ENCODE measurements at places on chromosomes 2 and 18. TPM values are rescaled to one million over a fixed set of nuclear protein-coding genes. Genes with fewer than 3 reads are reported as not detected.

The NPPC gene
- total RNA-seq, result not detected

DNA sequence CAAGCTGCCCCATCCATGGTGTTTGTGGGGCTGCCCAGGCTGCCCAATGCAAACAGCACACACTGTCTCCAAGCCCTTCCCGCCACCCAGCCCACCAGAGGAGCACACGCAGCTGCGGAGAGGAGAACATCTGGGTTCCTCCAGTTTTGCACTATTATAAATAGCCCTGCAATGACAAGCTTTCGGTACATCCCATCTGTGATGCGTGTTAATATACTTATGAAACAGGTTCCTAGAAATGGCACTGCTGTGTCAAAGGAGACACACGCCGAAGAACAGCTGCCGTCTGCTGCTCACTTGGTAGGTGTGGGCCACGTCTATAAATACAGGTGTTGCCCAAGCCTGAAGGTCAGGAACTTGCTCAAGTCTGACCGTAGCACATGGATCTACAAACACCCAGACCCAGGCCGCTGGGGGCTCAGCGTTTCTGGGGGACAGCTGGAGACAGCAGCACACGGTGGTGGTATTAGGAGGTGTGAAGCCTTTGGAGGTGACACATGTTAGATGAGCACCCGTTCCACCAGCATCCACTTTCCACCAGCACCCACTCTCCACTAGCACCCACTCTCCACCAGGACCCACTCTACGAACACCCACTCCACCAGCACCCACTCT lies 34.3 kb downstream of the PXDN start:
- H3K27ac ChIP-seq, result no peak overlapping the region
- no peak for DNase-seq
- H3K27me3 ChIP-seq, result peaks cover 57% of the 10 kb centered on the region
- H3K36me3 ChIP-seq, result no peaks in the 10 kb centered on the region
- no peaks in the 10 kb centered on the region for H3K4me1 ChIP-seq

- peaks cover 17% of the 10 kb centered on the region for H3K4me1 ChIP-seq
- no peaks in the 10 kb centered on the region for H3K27me3 ChIP-seq
- H3K4me3 ChIP-seq, result no peak overlapping the region
- H3K36me3 ChIP-seq, result peaks cover 26% of the 10 kb centered on the region
- no peak overlapping the region for H3K27ac ChIP-seq
Measured at GRCh38 chr2:48510329-48510728, 19.6 kb upstream of the STON1 start.

DNA sequence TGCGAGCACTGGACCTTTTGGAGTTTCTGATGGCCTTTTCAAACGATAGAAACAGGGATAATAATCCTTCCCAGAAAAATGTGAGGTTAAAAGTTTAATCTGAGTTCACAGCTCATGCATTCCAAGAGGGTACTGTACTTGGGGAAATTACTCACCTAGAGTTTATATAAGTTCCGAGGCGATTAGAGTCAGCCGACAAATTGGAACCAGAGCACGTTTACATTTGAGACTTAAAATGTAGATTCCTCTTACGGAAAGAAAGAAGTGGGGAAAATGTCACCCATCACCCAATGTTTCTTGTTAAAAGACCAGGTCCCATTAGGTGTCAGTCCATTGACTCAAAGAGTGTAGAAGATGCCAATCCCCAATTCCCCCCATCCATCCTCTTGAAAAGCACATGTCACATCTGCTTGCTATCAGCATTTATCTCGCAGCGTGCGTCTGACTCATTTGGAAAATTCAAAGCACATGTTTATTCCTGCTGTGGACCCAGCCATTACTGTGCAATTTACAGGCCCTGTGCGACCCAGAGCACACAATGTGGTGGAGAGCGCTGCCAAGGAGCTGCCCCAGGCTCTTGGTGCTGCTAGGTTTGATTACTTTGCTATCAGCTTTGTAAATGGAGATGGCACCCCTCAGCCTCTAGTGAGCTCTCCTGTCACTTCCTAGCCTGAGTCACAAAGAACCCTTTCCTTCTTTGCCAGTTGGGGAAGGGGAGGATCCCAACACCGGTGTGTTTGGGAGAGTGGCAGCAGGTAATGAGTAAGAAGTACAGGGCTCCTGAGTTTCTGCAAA lies 104.8 kb downstream of the COLEC12 start:
- no peaks in the 10 kb centered on the region for H3K4me1 ChIP-seq
- DNase-seq, result no peak
- no peak overlapping the region for H3K27ac ChIP-seq
- H3K27me3 ChIP-seq, result no peaks in the 10 kb centered on the region
- no peaks in the 10 kb centered on the region for H3K36me3 ChIP-seq

- H3K4me1 ChIP-seq, result peaks cover 10% of the 10 kb centered on the region
- no peak overlapping the region for H3K27ac ChIP-seq
- H3K27me3 ChIP-seq, result no peaks in the 10 kb centered on the region
Measured at GRCh38 chr2:144166743-144167142, 353.2 kb downstream of the ZEB2 start.

DNA sequence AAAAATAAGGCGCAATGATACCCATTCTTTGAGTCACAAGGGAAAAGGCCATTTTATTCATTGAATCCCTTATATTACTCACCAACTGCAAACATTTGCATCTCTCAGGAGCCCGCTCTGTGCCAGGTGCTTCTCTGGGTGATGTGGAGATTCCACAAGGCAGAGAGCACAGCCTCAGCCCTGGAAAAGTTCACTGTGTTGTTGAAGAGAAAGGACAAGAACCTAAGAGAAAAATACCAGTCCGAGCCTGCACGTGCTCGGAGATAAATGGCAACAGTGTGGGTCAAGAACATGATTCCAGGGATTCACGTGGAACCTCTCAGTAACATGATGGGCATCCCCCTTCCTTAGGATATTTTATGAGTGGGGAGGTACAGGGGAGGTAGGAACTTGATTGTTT lies 11.8 kb downstream of the GNAL start:
- no peaks in the 10 kb centered on the region for H3K4me1 ChIP-seq
- H3K4me3 ChIP-seq, result no peak overlapping the region
- no peak for DNase-seq
- H3K27ac ChIP-seq, result no peak overlapping the region
- no peaks in the 10 kb centered on the region for H3K36me3 ChIP-seq

GRCh38 chr2:174603280-174603679 lies 5.7 kb upstream of the WIPF1 start:
- H3K4me1 ChIP-seq, result no peaks in the 10 kb centered on the region
- no peak overlapping the region for H3K27ac ChIP-seq
- peak; percentile 38 for DNase-seq
- H3K36me3 ChIP-seq, result no peaks in the 10 kb centered on the region
- no peak overlapping the region for H3K4me3 ChIP-seq

- H3K4me3 ChIP-seq, result no peak overlapping the region
- peak; percentile 88 for DNase-seq
- H3K27ac ChIP-seq, result peak overlapping the region; percentile 29
- no peaks in the 10 kb centered on the region for H3K27me3 ChIP-seq
- no peaks in the 10 kb centered on the region for H3K36me3 ChIP-seq
Measured at GRCh38 chr2:196088203-196088602, 19.6 kb upstream of the DNAH7 start.

The LYG2 gene
- total RNA-seq, result 0.15 TPM

DNA sequence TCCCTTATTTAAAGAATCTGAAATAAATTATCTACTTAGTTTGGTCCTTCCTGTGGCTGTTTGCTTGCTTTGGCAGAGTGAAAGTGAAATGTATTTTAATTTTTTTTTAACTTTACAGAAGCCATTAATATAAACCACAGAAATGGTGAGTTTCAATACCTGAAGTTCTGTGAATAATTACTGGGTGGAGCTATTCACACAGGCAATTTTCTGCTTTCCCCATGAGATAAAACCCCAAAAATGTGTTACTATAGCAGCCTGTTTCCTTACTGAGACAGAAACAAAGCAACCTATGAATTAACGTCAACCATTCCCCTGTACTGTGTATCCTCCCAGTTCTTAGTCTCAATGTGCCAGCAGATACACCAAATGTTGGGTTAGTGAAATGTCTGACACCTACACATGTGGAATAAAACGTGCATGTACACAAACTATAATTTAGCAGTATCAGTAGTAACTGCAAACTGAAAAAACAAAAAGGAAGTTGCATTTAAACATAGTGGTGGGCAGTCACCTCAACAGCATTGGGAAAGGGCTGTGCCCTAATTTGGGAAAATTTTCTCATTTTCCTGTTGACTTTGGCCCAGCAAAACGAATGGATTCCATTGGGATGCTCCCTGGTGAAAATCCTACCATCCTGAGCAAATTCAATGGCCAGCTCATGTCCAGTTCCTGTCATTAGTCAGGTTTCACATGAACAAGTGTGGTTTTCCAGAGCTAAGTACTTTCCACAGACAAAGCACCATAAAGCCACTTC lies 73.1 kb upstream of the RMDN2 start:
- peaks cover 29% of the 10 kb centered on the region for H3K27me3 ChIP-seq
- H3K4me3 ChIP-seq, result no peak overlapping the region
- no peaks in the 10 kb centered on the region for H3K36me3 ChIP-seq
- H3K27ac ChIP-seq, result no peak overlapping the region
- H3K4me1 ChIP-seq, result no peaks in the 10 kb centered on the region
- no peak for DNase-seq

GRCh38 chr2:105258835-105259350 lies 17.4 kb downstream of the GPR45 start:
- no peaks in the 10 kb centered on the region for H3K27me3 ChIP-seq
- no peak overlapping the region for H3K27ac ChIP-seq
- H3K4me1 ChIP-seq, result no peaks in the 10 kb centered on the region
- no peaks in the 10 kb centered on the region for H3K36me3 ChIP-seq
- no peak overlapping the region for H3K4me3 ChIP-seq
- DNase-seq, result no peak

- peaks cover 30% of the 10 kb centered on the region for H3K27me3 ChIP-seq
- DNase-seq, result peak; percentile 21
- H3K27ac ChIP-seq, result no peak overlapping the region
- no peak overlapping the region for H3K4me3 ChIP-seq
- H3K36me3 ChIP-seq, result no peaks in the 10 kb centered on the region
Measured at GRCh38 chr2:127531221-127531648, 4.2 kb upstream of the MYO7B start.

DNA sequence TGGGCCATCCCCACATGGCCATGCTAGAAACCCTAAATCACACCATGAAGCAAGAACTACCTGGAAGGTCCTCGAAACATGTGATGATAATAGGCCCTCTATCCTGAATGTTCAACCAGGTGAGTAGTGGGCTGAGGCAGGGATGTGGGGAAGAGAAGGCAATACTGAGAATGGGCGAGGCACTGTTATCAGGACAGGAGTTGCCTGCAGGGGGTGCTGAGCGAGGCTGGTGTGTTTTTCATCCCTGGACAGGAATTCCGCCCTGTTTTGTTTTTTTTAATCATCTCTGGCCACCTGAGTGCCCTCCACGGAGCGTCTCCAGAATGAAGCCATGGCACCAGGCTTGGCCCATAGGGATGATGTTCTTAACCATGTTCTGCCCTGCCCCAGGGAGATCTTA lies 103.0 kb upstream of the SOX11 start:
- no peaks in the 10 kb centered on the region for H3K4me1 ChIP-seq
- no peaks in the 10 kb centered on the region for H3K27me3 ChIP-seq
- H3K4me3 ChIP-seq, result no peak overlapping the region
- H3K36me3 ChIP-seq, result no peaks in the 10 kb centered on the region
- no peak overlapping the region for H3K27ac ChIP-seq

The CARF gene
- total RNA-seq, result 3.7 TPM

DNA sequence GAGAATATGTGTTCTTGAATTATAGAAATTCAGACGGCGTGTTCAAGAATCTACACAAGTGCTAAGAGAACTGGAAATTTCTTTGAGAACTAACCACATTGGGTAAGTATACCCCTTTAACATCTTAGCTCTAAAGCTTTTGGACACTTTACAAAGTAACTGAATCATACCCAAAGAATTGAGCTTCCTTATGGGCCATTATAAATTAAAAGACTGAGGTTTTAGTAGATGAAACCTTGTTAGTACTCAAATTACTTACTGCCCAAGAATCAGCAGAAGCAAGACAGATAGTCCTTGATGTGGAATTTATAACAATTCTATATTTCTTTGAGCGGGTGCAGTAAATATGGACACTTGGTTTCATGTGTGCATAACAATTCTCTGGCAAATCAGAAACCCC lies 168.3 kb downstream of the PRPF40A start:
- H3K27ac ChIP-seq, result no peak overlapping the region
- H3K27me3 ChIP-seq, result no peaks in the 10 kb centered on the region
- H3K36me3 ChIP-seq, result peaks cover 28% of the 10 kb centered on the region
- peaks cover 12% of the 10 kb centered on the region for H3K4me1 ChIP-seq
- H3K4me3 ChIP-seq, result no peak overlapping the region

Data from HepG2 (cell line).